IgD-negative memory B cell (primary cell): ENCODE measurements at places on chromosomes 13 and 19. TPM values are rescaled to one million over a fixed set of nuclear protein-coding genes. Genes with fewer than 3 reads are reported as not detected.

Gene SCGB2B2
- polyA plus RNA-seq, result not detected

Gene IGFL2
- polyA plus RNA-seq, result not detected

Gene C19orf18
- not detected for polyA plus RNA-seq

Gene SYNGR4
- polyA plus RNA-seq, result not detected

Gene KLK2
- polyA plus RNA-seq, result not detected

Gene PTPRH
- not detected for polyA plus RNA-seq

Gene EXOC3L2
- polyA plus RNA-seq, result not detected

Gene FGF22
- polyA plus RNA-seq, result not detected

Gene ZNF850
- 0.53 TPM for polyA plus RNA-seq

Gene ZNF253
- 11.2 TPM for polyA plus RNA-seq

Gene HTR2A
- polyA plus RNA-seq, result not detected

Gene KLF1
- polyA plus RNA-seq, result not detected

Gene OR10H1
- not detected for polyA plus RNA-seq

Gene ZNF536
- polyA plus RNA-seq, result not detected

Gene VSTM1
- not detected for polyA plus RNA-seq

Gene DKKL1
- polyA plus RNA-seq, result 1.1 TPM

Gene TNFSF9
- 14.7 TPM for polyA plus RNA-seq

Gene ADGRL1
- 0.11 TPM for polyA plus RNA-seq

Gene ZNF285
- polyA plus RNA-seq, result 2.1 TPM

Gene PRSS57
- polyA plus RNA-seq, result not detected
